ENCODE measurements at places on chromosomes 5 and 9. TPM values are rescaled to one million over a fixed set of nuclear protein-coding genes. Genes with fewer than 3 reads are reported as not detected.

The SPINK13 gene
- not detected for total RNA-seq

The TICAM2 gene
- total RNA-seq: 0.47 TPM

The SLC6A3 gene
- total RNA-seq: not detected

The BTNL3 gene
- not detected for total RNA-seq

The TAF11L5 gene
- total RNA-seq: not detected

The MAST4 gene
- total RNA-seq: 36.8 TPM

The SPINK6 gene
- total RNA-seq: 28.1 TPM

Measured in hair follicular keratinocyte (primary cell).